ENCODE measurements at places on chromosomes 3 and 15. TPM values are rescaled to one million over a fixed set of nuclear protein-coding genes. Genes with fewer than 3 reads are reported as not detected.

GRCh38 chr3:158790901-158791589, 10.8 kb upstream of the MFSD1 start:
- no peak for DNase-seq

Gene NUP210
- 27.2 TPM for polyA plus RNA-seq

DNA sequence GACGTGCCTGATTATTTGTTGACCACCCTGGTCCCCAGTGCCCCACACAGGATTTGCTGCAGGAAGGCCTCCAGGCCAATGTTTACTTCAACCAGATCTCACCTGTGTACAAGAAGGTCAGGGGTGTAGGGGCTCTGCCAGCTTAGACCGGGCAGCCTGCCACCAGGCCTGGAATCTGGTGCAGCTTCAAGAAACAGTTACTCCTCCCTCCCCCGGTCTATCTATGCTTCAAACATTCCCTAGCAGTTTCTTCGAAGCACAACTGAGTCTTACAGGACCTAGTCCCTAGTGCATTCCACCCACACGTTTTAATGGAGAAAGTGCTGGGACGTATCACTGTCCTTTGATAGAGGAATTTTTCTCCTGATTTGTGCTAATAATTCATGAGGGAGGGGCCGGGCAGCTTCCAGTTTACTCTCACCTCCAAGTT, 8.0 kb downstream of the SH3BP5 start:
- no peak for DNase-seq

- DNase-seq = no peak
Measured at GRCh38 chr3:59605318-59605717, 555.5 kb upstream of the CFAP20DC start.

- no peak for DNase-seq
Measured at GRCh38 chr3:134901461-134901860, 106.4 kb downstream of the EPHB1 start.

Gene HDAC11
- polyA plus RNA-seq = 20.6 TPM

DNA sequence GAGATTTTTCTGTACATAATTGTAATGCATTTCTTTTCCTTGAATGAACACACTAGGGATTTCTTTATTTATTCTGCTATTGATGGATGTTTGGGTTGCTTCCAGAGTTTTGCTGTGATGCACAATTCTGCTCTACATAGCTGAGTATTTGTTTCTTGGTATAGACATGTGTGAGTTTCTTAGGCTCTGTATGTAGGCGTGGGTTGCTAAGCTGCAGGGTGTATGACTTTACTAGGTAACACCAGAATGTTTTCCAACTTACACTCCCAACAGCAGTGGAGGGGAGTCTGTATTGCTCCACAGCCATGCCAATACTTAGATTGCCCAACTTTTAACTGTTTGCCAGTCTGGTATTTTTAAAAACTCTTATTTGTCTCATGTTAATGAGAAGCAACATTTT, 155.5 kb upstream of the TNIK start:
- DNase-seq = no peak

DNA sequence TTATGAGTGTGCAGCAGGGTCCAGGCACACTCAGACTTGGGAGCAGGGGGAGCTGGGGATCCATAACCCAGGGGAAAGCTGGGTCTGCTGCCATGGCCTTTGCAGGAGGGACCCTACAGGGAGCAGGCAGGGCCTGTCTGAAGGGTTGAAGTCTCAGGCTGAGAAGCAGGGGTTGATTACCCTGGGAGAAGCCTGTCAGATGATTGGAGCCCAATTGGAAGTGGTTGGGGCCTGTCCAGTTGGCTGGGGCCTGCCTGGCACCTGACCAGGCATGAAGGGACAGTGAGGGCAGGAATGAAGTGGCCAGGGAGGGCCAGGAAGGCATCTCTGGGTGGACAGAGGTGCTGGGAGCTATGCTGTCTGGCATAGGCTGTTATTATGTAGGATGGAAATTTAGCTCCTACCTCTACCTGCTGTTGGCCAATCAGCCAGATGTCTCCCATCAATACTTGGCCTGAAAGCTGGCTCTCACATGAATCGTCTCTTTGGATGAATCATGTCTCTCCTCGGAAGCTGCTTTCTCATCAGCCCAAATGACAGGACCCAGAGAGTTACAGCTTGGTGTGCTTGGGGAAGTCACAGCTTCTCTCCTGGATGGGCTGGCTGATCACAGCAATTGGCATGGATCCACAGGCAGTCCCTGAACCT, 27.4 kb upstream of the SLCO2A1 start:
- DNase-seq = no peak

GRCh38 chr3:71478568-71478967, 105.0 kb downstream of the FOXP1 start:
- DNase-seq = no peak
